ENCODE measurements at places on chromosomes 13 and 19.

DNA sequence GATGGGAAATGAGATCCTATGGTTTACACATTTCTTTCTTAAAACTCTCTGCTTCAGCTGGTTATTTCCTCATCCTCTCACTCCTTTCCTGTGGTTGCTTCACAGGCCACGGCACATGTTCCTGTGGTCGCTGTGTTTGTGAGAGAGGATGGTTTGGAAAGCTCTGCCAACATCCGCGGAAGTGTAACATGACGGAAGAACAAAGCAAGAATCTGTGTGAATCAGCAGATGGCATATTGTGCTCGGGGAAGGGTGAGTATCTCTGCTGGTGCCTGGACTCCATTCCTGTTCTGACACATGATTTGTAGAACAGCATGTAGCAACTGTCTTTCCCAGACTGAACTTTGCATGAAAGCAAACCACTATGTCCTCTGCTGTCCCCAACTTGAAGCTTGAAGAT lies 254.2 kb downstream of the ITGBL1 start:
- DNase-seq, result no peak

- DNase-seq, result no peak
Measured at GRCh38 chr13:29782798-29783197, 67.6 kb downstream of the UBL3 start.

- DNase-seq, result no peak
Measured at GRCh38 chr13:80716610-80717081, 375.7 kb upstream of the SPRY2 start.

GRCh38 chr13:34000955-34001354 lies 183.0 kb downstream of the RFC3 start:
- DNase-seq, result no peak

DNA sequence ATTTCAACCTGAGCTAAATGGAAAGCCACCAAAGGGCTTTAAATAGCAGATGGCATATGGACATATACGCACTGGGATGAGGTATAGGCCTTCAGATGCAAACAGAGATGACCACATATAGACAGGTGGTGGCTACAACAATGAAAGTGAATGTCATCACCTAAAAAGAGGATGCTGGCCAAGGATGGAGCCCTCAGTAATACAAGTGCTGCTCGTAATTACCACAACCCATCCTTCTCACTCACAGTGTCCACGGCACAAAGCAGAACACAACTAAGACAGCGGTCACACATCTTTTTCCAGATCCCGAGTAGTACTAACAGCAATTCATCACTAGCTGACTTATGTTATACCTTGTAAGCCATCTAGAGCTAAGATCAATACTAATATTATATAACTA lies 18.2 kb upstream of the DOCK9 start:
- no peak for DNase-seq
